Retinal pigment epithelial cell (primary cell): ENCODE measurements at places on chromosomes 6 and 20.

GRCh38 chr20:62845416-62846160 lies 16.0 kb downstream of the TCFL5 start:
- no peak for DNase-seq

DNA sequence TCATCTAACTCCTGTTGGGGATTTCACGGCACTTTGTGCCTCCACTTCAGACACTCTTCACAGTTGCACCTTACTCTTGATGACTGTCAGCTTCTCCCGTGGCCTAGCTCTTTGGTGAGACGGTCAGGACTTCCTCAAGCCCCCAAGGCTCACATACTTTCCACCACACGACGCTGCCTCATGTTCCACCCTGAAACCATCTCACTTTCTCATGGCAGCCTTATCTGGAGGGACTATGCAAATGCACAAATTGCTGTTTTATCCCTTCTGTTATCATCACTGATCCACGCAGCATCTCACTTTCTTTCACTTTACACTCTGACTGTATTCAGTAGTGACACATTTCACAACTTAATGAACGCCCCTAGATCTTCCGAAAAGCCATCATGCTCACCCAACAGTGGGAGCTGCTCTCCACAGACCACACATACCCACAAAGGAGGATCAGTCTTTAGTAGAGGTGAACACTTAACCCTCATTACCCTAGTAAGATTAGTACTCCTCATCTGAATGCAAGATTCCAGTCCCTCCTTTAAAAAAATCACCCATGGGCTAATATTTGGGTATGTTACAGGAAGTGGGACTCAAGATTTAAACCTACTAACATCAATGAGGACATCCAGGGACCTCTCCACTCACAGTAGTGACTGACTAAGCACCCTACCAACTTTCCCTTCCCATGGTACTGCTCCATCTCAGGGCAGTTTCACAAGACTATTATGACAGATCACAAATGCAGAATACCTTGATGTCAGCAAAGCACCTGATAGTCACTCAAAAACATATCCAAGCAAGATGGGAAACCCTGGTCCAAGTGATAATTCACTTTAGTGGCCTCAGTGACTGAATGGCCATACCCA lies 35.4 kb downstream of the FYN start:
- no peak for DNase-seq

DNA sequence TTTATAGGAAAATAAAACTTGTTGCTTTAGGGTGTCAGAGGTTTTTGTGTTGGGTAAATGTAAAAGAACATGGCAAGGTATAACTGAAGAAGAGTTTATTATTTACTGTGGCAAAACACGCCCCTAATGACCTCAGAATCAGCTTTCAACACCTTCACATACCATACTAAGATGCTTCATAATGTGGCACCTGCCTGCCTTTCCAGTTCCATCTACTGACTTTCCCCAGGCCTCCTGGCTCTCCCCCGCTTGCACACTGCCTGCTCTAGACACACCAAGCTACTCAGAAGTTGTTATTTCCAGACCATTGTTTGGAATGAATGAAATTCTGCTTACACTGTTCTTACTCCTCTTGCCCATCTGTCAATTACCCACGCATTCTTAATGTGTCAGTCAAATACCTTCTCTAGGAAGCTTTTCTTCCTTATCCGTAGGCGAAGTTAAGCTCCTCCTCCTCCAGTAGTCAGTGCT lies 1.8 kb downstream of the TIAM2 start:
- no peak for DNase-seq

- no peak for DNase-seq
Measured at GRCh38 chr6:137914530-137915193, 47.6 kb downstream of the TNFAIP3 start.

DNA sequence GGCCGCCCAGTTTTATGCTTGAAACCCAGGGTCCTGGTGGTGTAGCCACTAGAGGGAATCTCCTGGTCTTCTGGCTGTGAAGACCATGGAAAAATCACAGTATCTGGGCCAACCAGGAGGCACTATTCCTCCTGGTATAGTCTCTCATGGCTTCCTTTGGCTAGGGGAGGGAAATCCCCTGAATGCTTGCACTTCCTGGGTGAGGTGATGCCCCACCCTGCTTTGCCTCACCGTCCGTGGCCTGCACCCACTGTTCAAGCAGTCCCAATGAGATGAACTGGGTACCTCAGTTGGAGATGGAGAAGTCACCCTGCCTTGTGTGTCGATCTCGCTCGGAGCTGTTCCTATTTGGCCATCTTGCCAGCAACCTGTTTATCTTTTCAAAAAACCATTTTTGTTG lies 10.1 kb upstream of the ZNF337 start:
- DNase-seq, result no peak

GRCh38 chr6:148347441-148348054 lies 4.9 kb downstream of the SASH1 start:
- DNase-seq, result no peak

DNA sequence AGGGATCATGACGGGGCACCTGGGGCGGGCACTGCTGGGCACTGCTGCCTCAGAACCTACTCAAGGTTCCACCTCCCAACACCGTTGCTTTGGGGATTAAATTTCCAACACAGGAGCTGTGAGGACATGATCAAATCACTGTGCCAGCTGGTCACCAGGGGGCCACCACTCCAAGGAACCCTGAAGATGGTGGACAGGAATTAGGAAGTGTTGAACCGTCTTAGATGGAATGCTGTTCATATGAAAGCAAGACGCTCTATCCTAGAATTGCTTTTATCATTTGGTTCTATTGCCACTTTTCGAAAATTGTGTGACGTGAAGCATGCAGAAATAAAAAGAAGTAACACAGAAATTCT lies 140.3 kb downstream of the DLL1 start:
- DNase-seq, result no peak

DNA sequence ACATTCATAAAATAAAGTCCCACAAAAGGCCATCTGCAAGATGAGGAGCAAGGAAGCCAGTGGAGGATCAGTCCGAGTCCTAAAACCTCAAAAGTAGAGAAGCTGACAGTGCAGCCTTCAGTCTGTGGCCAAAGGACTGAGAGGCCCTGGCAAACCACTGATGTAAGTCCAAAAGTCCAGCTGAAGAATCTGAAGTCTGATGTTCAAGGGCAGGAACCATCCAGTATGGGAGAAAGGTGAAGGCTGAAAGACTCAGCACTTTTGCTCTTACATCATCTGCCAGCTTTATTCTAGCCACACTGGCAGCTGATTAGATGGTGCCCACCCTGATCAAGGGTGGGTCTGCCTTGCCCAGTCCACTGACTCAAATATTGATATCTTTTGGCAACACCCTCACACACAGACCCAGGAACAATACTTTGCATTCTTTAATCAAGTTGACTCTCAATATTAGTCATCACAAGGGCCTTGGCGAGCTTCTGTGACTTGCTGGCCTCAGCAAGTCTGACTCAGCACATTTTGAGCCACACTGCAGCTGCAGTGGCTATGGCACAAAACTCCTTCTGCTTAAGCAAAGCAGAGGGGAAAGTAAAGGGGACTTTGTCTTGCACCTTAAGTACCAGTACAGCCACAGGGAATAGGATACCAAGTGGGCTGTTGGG lies 1370.3 kb upstream of the CITED2 start:
- DNase-seq, result peak; percentile 11

GRCh38 chr6:46175446-46175845 lies 4.7 kb upstream of the ENPP5 start:
- no peak for DNase-seq

- DNase-seq, result no peak
Measured at GRCh38 chr6:75563032-75563431, 38.6 kb upstream of the SENP6 start.

GRCh38 chr6:135493218-135493961 lies 4.2 kb downstream of the AHI1 start:
- no peak for DNase-seq

DNA sequence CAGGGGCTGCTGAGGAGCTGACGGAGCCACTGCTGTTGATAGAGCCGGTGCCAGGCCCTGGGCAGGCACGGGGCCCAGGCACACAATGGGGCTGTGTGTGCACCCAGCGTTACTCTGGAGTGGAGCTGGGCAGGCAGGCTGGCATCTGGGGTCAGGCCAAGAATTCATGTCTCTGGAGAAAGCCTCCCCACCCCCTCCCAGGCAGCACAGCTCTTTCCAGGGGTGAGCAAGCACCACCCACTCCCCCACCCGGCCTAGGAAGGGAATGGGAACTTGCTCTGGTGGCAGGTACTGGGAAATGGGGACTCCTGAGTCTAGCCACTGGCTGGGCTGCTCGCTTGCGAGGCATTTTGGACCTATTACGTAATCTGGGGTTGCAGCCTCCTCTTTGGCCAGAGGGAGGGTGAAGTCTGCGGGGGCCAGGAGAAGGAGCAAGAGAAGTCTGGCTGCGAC lies 22.7 kb downstream of the TFEB start:
- no peak for DNase-seq

- no peak for DNase-seq
Measured at GRCh38 chr20:10179574-10180298, 38.9 kb upstream of the SNAP25 start.

- DNase-seq, result no peak
Measured at GRCh38 chr6:30730601-30731435, 10.7 kb downstream of the TUBB start.

GRCh38 chr6:10316373-10316721 lies 98.5 kb downstream of the TFAP2A start:
- DNase-seq, result no peak

- no peak for DNase-seq
Measured at GRCh38 chr6:32580593-32580992, 9.1 kb downstream of the HLA-DRB1 start.

GRCh38 chr6:28980137-28980851 lies 24.8 kb downstream of the ZNF311 start:
- DNase-seq, result no peak

- no peak for DNase-seq
Measured at GRCh38 chr6:37251211-37251780, 6.3 kb upstream of the TBC1D22B start.

GRCh38 chr6:83517500-83517899 lies 5.2 kb downstream of the PRSS35 start:
- no peak for DNase-seq

DNA sequence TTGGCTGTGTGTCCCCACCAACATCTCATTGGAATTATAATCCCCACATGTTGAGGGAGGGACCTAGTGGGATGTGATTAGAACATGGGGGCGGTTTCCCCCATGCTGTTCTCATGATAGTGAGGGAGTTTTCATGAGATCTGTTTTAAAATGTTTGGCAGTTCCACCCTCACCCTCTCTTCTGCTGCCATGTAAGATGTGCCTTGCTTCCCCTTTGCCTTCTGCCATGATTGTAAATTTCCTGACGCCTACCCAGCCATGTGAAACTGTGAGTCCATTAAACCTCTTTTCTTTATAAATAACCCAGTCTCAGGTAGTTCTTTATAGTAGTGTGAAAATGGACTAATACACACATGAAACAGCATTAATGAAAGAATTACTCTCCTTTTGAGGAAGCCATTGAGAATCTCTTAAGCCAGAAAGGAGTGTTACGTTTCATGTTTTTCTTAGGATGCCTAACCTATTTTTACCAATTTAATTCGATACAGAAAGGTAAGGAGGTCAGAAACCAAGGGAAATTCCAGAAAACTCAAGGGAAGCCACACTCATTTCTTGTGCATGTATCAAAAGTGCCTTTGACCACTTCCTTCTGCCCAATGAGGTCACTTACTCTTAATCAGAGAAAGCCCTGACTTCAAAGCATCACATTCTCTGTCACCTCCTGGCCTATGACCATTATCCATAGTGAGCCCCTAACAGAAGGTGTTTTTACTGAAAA lies 24.7 kb upstream of the HINT3 start:
- no peak for DNase-seq

DNA sequence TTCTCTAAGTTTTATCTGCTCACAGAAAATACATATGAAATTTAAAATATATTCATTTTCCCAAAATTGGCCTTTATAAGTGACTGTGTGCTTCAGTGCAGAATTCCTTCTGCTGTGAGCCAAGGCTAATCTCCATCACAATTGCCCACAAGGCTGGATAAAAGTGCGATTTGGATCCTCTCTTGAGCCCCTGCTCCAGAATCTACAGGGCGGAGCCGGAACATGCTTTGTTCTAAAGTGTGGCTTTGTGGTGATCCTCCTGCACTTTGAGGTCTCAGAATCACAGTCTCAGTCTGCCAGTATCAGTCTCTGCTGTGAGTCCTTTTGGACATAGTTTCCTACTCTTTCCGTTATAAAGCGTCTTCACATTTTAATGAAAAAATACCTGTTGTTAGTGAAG lies 28.9 kb downstream of the SMOC2 start:
- DNase-seq, result no peak

GRCh38 chr6:69064226-69064625 lies 429.1 kb downstream of the ADGRB3 start:
- DNase-seq, result no peak

- DNase-seq, result no peak
Measured at GRCh38 chr20:62734881-62735280, 26.2 kb downstream of the NTSR1 start.

- no peak for DNase-seq
Measured at GRCh38 chr6:87068795-87069194, 26.1 kb downstream of the CGA start.

DNA sequence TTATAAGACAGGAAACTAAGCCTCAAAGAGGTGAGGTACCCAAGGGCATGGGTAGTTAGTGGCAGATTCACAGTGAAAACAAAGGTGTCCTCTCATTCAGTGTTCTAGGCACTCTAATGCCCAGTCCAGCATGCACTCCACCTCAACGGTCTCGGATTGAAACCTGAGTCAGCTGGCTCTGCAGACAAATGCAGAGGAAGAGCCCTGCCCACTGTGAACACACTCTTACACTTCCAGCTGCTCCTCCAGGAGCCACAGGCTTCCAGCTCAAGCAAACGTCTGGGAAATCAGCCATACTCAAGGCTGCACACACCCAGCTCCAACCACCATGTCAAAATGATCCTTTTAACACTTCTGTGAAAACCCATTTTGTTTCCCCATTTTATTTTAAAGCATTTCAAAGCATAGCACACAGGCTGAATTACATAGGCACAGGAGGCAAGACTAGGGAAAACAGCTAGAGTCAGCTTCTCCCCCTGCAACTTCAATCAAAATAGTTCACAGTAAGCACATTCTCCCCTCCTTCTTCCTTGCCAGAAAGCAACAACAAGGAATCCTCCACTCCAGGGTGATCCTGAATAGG lies 3.0 kb upstream of the IL17A start:
- no peak for DNase-seq

DNA sequence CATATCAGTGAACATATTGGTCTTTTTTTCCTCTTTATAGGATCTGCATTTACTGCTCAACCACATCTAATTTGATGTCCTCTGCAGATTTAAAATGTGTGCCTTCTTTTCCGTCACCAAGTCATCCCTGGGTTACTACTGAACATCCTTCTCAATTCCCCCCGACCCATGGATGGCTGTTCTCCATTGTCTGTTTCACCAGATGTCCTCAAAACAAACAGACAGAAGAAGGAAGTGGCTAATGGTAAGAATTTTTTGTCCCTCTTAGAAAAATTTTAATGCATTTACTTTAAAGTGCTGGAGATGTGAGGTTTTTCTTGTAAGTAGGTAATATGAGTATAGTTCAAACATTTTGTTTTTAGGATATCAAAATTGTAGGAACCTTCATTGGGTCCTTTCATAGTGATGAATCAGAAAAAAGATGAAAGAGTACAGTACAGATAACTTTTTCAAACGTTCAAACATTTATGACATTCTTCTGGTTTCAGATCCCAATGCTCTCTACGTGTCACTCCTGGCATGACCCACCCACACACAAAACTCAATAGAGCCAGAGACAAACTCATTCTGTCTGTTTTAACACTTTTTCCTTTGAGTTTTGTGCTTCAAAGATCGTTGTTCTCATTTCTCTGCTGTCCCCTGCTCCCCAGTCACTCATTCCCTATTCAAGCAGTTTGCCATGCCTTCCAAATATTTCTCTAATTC lies 276.4 kb downstream of the PRL start:
- DNase-seq, result no peak

GRCh38 chr6:6584310-6585002 lies 4.1 kb upstream of the LY86 start:
- no peak for DNase-seq
